ENCODE measurements at places on chromosomes 3 and 15.

DNA sequence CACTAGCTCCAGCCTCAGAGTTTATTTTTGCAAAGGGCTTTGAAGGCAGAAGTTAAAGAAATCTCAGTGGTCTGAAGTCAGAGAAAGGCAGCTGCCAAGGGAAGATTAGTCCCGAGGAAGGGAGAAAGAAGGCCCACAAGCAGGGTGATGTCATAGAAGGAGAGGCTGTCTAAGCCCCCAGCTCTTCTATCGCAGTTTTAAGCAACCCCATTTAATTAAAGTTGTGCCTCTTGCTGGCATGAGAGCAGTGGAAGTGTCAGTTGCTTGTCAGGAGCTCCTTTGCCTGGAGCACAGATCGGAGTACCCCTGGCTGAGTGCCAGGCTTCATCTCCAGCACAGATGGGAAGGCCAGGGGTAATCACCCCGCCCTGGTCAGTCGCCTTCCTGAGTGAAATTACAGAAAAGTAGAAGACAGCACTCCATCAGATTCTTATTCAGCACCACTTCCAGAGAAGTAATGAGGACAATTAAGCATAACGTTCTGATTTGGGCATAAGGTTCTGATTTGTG lies 530.7 kb downstream of the EPHB1 start:
- no peak for DNase-seq

GRCh38 chr3:30581067-30581585 lies 25.3 kb upstream of the TGFBR2 start:
- no peak for DNase-seq

DNA sequence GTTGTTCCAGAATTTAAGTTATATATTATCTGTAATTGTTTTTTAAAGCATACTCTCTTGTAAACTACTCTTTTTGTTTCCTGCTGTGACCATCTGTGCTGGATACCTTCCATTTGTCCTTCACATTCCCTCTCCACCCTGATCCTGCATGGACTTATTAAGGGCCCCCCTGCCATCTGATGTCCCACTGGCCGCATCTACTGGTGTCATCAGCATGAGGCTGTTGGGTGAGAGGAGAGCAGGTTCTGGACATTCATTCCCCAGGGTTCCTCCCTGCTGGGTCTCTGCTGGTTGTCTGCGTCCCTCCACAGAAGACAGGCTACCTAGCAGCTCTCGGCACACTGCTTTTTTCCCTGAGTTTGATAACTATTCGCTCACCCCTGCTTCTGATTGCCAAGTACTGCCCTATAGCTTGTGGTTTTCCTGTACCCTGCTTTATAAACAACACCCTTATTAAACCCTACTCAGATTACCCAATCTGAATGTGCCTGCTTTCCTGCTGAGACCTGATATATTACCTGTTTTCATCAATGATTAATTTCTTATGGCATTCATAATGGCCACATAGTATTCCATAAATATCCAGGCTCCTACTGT lies 7.7 kb downstream of the CMTM8 start:
- no peak for DNase-seq

DNA sequence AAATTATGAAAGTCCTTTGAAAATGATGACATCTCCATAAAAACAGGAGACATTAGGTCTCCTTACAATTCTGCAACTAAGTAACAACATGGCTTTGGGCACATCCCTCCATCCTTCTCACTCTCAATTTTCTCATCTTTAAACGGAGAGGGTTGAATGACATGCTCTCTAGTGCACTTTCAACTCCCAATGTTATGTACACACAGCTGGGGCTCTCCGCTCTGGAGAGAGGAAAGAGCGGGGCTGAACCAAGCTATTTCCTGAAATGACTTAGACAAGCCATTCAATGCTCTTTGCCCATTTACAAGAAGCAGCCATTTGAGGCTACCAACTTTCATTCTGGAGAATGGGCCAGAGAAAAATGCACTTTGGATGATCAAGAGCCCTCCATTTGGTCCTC lies 144.2 kb upstream of the BNIP2 start:
- no peak for DNase-seq

GRCh38 chr3:85258326-85258725 lies 299.5 kb downstream of the CADM2 start:
- no peak for DNase-seq

DNA sequence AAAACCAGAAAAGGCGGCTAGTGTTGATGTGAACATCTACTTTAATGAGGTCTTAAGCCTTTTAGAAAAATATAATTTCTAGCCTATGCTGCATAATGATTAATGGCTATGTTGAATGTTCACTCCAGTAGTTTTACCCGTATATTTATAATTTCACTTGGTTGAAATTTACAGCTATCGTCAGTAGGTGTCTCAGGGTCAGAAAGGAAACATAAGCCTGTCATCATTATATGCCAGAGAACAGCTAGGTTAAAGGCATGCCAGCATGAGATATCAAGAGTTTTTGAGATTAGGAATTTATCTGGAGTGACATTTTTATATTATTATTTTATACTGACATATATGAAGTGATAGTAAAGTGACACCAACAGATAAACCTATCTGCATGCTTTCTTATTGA lies 904.1 kb downstream of the OTOL1 start:
- DNase-seq = no peak

GRCh38 chr15:48304398-48304797 lies 26.8 kb upstream of the DUT start:
- no peak for DNase-seq

DNA sequence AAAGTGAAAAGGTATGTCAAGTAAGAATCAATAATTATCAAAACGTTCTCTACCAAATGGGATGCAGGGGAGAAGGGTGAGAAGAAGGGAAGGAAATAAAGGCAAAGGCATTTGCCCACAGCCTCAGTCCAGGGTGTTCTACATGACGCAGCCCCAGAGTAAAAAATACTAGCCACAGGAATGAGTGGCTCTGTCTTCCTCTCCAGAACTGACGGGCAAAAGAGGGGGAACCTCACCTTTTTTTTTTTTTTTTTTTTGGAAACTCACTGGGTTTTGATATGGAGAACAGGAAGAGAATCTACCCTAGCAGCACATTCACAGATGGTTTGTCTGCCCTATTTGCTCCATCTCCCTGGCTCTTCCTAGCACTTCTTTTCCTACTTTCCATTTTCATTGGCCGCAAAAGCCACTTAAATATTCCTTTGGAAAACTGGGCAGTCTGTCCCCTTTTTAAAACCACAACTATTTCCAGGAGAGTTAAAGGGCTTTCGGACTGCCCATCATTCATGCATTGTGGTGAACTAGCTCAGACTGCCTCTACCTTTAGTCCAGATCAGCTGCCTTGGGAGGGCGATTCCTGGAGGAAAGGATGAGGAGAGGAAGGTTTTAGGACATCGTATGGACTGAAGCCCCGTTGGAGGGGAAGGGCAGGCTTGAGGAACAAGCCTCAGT lies 28.2 kb downstream of the B3GNT5 start:
- no peak for DNase-seq

- DNase-seq = no peak
Observed at GRCh38 chr3:43582866-43583265, 38.9 kb downstream of the ANO10 start.

GRCh38 chr15:101059381-101060341 lies 140.5 kb downstream of the LRRK1 start:
- no peak for DNase-seq

- no peak for DNase-seq
Observed at GRCh38 chr3:161251716-161252115, 30.6 kb downstream of the NMD3 start.

DNA sequence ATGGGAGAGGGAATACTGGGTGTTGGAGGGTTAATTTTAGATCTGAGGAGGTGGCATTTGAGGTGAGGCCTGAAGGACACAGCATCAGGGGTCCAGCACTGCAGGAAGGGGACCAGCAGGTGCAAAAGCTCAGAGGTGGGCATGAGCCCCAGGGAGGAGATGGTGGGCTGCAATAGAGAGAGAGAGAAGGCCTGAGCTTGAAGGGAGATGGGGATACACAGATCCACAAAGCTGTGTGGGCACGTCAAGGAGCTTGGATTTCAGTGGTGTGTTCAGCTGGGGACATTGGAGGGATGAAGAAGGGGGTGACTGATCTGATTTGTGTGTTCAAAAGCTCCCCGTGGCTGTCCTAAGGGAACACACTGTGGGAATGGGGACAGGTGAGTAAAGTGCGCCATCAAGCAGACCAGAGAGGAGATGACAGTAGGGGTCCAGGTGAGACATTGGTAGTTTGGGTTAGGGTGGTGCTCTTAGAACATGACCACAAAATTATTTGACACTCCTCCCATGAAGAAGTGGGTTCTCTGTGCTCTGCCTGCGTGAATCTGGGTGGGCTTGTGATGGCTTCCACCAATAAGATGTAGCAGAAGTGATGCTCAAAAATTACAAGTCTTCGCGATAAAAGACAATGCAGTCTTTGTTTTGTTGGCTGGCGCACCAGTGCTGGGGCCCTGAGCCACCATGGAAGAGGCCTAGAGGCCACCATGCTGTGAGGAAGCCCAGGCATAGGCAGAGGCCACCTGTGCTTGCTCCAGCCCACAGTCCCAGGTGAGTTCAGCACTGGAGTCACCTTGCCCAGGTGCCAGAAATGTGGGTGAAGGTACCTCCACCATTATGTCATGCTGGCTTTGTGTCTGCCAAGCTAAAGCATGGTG lies 1.9 kb upstream of the WNT7A start:
- no peak for DNase-seq

GRCh38 chr15:78088773-78089080 lies 3.6 kb upstream of the SH2D7 start:
- no peak for DNase-seq

- DNase-seq = peak; percentile 81
Observed at GRCh38 chr3:185936814-185937688, 763 bp downstream of the TRA2B start.

DNA sequence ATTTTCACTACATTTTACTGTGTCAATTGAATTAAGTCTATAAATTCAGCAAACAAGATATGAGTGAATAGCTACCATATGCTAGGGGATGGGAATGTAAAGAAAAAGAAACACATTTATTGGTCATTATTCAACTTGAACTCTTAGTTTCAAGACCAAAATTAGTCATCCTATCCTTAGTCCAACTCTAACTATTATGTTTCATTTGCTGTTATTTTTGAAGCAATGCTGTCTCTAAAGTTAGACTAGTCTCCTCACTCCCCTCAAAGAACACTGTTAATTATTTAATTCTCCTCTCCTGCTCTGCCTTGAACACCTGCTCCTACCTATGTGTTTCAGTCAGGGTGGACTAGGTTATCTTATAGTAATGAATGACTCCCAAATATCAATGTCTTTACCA lies 920.9 kb downstream of the TUSC7 start:
- DNase-seq = no peak

GRCh38 chr15:78059110-78059839 lies 18.2 kb downstream of the TBC1D2B start:
- no peak for DNase-seq

DNA sequence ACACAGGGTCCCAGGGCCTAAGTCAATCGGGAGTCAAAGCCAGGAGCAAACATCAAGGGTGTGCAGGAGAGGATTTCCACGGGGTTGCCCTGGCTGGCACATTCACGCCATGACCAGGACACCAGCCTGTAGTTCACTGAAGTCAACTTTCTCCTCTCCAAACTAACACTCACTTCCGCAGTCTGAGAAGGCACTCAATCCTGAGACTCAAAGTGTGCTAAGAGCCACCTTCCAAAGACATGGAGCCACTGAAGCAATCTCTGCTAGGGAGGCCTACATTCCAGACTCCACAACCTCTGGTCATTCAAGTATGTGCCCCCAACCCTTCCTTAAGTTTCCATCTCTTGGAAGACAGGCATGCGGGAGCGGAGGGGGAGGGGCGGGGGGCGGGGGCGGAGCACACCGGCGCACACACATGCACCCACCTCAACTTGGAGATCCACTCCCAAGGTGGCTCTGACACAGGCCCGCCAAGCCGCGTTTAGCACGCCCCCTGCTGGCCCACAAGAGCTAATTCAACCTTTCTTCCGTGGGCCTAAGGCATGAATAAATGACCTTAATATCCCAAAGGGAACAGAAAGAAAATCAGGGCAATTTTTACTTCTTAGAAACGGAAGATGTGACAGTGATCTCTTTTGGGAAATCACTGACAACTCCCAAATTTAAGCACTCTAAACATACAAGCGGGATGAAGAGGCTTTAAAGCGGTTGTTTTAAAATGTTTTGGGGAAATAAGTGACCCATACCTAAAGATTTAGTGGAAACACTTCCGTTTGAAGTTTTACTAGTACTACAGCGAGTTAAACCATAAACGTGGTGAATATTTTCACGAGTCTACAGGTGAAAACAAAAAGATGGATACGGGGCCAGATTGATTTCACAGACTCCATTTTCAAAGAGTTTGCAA lies 162.5 kb upstream of the CHRNA7 start:
- peak; percentile 51 for DNase-seq

DNA sequence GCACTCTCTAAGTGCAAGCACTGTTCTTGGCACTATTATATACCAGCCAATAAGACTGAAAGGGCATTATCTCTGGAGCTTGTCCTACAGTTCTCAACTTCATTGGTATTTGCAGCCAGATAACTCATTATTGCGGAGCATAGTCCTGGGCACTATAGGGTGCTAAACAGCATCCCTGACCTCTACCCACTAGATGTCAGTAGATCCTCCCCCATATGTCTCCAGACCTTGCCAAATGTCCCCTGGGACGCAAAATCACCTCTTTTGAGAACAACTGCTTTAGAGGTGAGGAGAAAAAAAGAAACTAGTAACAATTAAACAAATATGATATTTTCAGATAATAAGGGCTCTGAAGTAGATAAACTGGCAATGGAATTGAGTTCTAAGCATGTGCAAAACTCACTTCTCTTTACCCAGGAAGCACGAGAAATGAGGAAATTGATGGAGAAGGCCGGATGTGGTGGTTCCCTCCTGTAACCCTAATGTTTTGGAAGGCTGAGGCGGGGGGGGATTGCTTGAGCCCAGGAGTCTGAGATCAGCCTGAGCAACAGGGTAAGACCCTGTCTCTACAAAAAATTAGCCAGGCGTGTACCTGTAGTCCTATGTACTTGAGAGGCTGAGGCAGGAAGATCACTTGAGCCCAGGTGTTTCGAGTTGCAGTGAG lies 61.4 kb downstream of the FRMD4B start:
- DNase-seq = no peak

GRCh38 chr3:85539232-85539631 lies 580.4 kb downstream of the CADM2 start:
- DNase-seq = no peak

DNA sequence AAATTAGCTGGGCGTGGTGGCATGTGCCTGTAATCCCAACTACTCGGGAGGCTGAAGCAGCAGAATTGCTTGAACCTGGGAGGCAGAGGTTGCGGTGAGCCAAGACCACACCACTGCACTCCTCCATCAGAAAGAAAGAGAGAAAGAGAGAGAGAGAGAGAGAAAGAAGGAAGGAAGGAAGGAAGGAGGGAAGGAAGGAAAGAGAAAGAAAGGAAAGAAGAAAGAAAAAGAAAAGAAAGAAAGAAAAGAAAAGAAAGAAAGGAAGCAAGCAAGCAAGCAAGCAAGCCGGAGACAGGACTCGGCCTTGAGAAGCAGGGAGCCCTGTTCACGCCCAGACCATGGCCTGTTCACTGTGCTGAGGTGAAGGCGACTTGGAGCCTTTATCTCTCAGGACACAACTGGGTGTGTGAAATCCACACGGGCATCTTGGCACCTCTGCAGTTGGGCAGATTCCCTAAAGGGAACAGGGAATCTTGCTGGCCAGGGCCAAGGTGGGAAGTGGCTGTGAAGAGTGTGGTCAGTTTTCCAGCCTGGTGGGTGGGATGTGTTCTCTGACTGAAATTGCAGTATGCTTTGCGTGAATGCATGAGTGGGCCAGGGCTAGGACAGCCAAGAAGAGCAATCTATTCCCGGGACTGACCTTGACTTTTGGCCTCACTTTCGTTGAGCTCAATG lies 90.3 kb downstream of the CORO2B start:
- no peak for DNase-seq
